ENCODE measurements at places on chromosomes 2 and 18.

- DNase-seq = no peak
Measured at GRCh38 chr2:203846490-203847105, 21.0 kb upstream of the CTLA4 start.

DNA sequence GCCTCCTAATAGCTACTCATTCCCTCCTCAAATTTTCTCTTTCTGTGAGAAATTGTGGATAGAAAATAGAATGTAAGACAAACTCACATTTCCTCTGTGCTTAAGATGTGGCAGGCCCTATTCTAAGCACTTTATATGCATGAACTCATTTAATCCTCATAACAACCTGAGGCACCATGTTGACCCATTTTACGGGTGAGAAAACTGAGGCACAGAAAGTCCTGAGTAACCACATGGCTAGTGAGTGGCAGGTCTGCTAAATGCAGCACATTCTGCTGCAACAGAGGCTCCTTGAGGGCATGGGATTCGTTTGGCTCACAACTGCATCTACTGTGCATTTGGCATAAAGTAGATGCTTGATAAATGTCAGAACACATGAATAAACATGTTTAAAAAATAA is 22.7 kb upstream of the RNF149 start:
- no peak for DNase-seq

- DNase-seq = no peak
Measured at GRCh38 chr2:130835766-130836015, 1.0 kb upstream of the ARHGEF4 start.

DNA sequence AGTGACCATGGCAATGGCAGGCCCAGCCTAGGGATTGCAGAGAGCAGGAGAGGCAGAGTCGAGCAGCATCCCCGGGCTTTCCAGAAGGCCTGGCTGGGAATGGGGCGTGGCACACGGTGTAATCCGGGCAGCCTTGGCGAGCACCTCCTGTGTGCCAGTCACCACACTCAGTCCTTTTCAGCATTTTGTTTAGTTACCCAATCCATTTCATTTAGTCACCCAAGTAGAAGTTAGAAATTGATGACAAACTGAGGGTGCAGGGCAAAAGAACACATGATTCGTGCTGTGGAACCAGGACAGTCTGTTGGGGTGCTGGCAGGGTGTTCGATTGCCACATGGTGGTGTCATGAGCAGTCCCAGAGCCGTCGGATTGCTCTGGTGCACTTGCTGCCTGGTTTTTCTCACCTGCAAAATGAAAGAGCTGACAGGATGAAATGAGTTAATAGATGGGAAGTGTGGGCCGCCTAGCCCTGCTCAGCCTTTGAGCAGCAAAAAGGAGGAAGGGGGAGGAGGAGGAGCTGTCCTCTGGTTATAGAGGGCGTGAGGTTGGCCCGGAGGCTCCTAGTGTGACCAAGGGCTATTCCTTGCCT is 299.4 kb downstream of the AGAP1 start:
- no peak for DNase-seq

GRCh38 chr2:191666226-191666625 is 11.7 kb upstream of the NABP1 start:
- no peak for DNase-seq

- DNase-seq = no peak
Measured at GRCh38 chr18:58298251-58299134, 254.5 kb downstream of the NEDD4L start.

DNA sequence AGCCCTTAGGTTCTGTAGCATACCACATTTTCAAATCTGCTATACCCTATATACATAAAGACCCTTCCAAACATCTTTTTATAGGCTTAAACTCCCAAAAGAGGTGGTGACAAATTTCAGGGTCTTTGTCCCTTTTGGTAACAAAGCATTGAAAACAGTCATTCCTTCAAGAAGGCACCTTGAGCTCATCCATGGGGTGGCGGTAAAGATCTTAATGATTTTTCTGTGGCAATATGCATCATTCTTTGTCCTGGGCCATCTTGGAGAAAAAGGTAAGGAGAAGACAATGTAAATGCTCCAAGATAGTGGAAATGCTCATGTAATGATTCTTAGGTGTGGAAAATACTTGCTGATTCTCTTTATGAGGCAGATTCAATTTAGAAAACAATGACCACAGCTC is 890.5 kb downstream of the CNTNAP5 start:
- no peak for DNase-seq

GRCh38 chr2:153405196-153405595 is 73.4 kb downstream of the RPRM start:
- DNase-seq = no peak

- DNase-seq = no peak
Measured at GRCh38 chr2:140808820-140809219, 1322.0 kb downstream of the LRP1B start.

DNA sequence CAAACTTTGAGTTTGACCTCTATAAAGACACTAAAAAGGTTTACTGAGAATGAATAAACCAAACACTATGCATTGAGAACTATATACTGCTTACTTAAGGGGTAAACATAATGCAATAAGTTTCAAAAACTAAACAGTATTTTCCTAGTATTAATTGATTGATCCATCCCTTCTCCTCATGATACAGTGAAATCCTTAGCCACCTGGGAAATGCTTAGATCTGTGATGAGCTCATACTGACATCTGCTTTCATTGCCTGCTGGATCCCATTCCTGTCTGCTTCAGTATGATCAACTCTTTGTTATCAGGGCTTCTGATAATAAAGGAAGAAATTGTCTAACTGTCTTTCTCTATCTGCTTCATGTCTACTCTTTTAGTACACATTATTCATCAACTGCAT is 74.9 kb upstream of the UBE2E3 start:
- no peak for DNase-seq

GRCh38 chr2:176111309-176111663 is 4.2 kb downstream of the HOXD11 start:
- DNase-seq = no peak

- DNase-seq = no peak
Measured at GRCh38 chr2:47128705-47129104, 26.4 kb downstream of the STPG4 start.

DNA sequence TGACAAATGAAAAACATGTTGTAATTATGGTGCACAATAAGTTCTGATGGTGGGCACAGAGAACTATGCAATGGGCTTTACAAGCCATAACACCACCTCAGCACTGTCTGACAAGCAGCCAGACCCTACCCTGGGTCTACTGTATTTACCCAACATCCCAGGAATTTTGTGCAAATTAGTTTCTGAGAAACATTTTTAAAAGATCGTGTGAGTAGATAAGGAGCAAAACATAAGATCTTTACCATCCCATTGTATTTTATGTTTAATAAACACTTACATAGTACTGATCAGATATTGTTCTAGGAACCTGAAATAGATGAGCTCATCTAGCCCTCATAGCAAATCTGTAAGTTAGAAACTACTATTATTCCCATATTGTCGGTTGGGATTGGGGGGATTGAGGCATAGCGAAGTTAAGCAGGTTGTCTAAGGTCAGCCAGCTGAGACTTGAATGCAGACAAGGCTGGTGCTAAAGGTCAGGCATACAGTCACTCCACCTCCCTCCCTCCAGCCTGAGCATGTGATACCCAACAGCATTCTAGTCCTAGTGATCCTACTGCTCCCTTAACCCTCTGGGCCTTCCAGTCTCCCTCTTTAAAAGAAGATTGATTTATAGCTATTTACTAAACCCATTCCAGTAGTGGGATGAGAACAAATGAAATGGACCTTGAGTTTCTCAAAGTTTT is 67.4 kb upstream of the STAM2 start:
- no peak for DNase-seq

DNA sequence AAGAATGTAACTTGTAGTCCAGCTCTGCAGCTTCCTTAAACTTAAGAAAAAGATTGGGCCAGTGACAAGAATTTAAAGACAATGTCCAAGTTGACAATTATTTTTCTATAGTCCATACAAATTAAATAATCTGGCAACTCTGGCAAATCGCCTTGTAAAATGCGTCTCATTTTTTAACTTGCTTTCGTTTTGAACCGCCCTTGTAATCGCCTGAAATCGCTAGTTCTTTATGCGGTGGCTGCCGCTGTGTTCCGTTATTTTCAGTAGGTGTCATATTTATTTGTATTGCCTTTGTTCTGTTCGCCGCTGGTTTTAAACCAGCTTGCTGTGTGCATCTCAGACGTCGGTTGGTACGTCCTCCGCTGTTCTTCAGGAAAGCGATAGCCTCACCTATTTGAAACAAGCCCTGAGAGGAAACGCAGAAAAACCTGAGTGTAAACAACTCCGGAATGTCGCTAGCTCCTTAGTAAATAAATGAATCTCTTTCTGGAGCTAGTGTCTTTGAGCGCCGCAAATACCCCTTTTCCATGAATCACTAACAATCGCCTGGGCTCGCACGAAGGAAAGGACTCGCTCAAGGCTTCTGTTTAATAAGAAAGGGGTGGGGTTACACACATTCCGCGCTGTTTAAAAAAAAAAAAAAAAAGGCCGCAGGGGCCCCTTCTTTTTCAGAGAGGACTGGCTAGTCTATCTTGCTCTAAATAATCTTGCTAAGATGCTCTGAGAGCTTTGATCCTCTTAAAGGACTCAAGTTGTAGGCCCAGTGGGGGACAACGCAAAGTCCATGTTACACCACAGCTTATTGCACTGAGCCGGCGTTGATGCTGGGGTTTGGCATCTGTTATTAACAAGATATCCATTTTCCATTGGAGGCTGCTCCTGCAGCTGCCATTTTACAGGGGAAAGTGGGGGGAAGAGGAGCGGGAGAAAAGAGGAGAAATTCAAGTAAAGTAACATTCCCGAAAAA is 3.0 kb downstream of the HOXD8 start:
- DNase-seq = no peak

DNA sequence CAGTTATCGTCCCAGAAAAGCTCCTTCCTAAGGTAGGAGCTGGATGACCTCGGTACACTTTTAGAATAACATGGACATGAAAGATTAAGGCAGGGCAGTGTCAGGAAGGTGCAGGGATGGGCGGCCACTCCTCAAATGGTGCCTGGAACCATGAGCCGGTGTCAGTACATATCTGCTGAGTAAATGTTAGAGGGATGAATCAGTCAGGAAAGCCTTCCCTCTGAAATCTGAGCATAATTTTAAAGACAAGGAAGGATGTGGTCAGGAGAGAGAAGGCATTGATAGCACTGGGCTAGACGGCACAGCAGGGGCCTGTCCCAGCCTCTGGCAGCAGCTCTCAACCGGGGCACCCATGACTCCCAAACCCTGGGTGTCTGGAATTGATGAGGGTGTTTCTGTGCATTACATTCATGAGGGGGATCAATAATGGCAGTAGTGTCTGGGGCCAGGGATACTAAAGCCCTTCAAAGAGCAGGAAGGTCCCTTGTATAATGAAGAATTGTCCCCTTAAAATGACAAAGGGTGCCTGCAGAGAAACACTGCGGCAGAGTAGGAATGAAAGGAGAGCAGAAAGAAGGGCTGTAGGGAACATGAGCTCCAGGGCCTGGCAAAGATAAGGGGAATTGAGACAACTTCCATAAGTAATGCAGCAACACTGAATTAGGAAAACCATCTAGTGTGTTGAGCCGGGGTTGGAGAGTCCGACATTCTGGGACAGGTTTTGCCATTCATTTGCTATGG is 162.3 kb upstream of the REV1 start:
- DNase-seq = no peak

DNA sequence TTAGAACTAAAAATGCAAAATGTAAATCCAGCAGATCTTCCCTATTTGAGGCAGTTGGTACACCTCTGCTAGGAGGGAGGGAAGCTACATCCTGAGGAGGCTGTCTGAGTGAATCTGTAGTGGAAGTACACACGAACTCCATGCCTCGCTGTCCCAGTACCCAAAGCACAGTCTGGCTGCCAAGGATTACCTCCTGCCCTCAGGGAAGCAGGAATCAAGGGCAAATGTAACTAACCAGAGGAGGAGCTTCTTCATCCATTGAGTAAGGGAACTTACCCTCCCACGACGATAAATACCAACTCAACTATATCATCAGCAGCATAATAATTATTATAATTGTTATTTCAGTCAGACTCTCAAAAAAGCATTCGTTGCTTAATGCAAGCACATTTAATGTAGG is 2.1 kb downstream of the DHRS9 start:
- no peak for DNase-seq

- DNase-seq = no peak
Measured at GRCh38 chr2:107932488-107932887, 53.8 kb upstream of the SLC5A7 start.

DNA sequence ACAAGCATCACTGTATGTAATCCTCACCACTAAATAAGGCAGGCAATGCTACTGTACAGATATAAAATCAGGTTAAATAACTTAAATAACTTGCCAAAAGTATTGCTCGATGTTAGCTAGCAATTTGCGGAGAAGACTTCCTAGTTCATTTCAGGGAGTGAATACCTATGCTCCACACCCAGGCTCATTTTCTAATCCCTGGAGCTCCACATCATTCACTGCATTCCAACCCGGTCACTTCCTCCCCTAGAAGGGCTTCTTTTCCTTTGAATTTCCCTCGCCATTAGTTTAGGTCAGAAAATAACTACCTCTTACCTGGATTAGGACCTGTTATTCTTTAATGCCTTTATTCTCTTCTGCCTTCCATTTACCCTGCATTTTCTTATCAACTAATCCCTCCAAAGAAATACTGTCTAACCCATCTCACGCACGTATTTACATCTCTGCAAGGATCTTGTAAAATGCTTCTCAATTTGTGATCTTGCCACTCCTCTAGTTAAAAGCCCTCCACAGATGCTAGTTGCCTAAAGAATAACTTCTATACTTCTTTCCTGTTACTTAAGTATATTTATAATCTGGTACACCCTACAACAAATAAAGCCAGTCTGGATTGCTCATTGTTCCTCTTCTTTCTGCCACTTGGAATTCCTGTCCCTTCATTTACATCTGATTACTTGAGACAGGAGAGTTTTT is 599.8 kb downstream of the NRXN1 start:
- no peak for DNase-seq

DNA sequence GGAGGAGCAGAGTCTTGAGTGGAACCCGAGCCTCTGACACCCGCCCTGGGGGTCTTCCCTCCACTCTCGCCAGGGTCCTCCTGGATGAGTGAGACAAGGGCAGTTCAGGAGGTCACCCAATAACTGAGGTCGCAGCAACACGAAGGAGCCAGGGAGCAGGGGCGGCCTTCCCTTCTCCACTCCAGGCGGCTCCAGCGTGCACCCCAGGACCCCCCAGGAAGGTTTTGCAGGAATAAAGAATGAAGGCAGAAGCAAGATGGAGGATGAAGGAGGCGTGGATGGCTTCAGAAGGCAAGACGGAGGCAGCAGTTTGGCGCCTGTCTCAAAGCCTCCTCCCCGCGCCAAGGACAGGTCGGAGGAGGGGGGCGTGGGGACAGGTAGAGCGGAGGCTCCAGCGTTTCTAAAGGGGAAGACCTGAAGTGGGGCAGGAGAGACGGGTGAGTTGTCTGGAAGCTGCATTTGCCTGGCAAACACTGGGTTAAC is 579 bp upstream of the ITM2C start:
- no peak for DNase-seq

- no peak for DNase-seq
Measured at GRCh38 chr2:136308611-136309010, 190.7 kb upstream of the CXCR4 start.

GRCh38 chr2:19362094-19362754 is 3.8 kb upstream of the OSR1 start:
- DNase-seq = peak; percentile 17

GRCh38 chr2:202763916-202764315 is 107.7 kb downstream of the ICA1L start:
- DNase-seq = no peak

All from frontal cortex (tissue), 4 donors.